Activated naive CD8-positive, alpha-beta T cell treated with anti-CD3 and anti-CD28 coated beads, Interleukin-2, amount 50 U/mL, for 24 hours (primary cell): ENCODE measurements at places on chromosomes 13 and 19.

DNA sequence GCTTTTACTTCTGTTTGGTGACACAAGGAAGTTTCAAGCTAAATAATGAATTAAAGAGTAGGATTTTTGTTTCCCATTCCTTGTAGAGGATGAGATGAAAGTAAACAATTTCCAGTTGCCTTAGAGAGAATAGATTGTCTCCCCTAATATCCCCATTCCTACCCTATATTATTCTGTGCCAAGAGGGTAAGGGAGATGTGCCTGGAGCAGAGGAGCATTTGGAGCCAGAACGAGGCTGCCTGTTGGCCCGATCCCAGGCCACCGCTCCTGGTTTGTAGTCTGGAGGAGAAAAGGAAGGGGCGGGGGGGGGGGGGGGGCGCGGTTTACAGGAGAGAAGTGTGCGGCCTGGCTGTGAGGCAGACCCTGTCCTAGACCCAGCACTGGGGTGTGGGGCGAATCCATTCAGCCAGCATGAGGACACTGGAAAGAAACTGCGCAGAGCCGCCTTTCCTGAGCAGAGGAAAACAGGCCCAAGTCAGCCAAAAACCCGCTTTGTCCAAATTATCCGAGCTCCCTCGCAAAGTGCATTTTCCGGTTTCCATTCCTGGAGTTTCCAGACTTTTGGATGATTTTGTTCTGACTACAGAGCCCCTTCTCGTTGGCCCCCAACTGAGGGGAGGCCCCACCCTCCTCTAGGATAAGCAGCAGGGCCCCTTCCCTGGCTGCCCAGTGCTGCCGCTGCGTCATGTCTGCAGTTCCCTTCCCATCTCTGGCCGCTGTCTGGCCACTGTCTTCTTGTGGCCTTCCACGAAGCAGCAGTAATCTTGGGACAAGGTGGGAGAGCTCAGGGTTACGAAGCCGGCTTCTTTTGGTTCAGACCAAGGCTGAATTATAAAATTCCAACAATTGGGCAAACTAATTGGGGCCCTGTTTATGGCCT is 23.0 kb downstream of the NFIX start:
- no peak for DNase-seq

GRCh38 chr13:33051632-33052031 is 35.4 kb downstream of the KL start:
- no peak for DNase-seq

DNA sequence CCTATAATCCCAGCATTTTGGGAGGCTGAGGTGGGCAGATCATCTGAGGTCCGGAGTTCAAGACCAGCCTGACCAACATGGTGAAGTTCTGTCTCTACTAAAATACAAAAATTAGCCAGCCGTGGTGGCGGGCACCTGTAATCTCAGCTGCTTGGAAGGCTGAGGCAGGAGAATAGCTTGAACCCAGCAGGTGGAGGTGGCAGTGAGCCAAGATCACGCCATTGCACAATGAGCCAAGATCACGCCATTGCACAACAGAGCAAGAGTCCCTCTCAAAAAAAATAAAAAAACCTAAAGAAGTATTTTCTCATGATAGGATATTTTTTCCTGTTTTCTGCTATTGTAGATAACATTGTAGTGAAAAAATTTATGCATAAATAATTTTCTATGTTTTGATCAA is 13.3 kb downstream of the IFT88 start:
- no peak for DNase-seq

GRCh38 chr19:11378319-11379189 is 4.1 kb downstream of the SWSAP1 start:
- DNase-seq = peak; percentile 29

GRCh38 chr13:20431080-20431479 is 94.6 kb downstream of the CRYL1 start:
- no peak for DNase-seq

DNA sequence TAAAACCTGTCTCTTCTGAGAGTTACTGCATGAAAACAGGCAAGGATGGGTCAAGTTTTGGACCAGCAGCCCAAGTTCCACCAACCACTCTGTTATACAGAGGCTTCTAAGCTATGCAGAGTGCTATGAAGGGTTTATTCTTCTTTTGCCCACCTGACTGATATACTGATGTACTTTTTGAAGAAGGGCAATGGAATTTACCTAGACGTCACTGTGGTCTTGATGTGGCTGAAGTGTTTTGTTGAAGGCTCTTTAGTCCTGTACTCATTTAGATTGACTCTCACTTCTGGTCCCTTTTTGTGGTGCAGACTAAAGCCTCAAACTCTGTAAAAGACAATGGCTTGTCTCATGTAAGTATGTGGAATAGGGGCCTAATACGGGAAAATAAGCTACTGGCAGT is 92.0 kb downstream of the DGKH start:
- no peak for DNase-seq

DNA sequence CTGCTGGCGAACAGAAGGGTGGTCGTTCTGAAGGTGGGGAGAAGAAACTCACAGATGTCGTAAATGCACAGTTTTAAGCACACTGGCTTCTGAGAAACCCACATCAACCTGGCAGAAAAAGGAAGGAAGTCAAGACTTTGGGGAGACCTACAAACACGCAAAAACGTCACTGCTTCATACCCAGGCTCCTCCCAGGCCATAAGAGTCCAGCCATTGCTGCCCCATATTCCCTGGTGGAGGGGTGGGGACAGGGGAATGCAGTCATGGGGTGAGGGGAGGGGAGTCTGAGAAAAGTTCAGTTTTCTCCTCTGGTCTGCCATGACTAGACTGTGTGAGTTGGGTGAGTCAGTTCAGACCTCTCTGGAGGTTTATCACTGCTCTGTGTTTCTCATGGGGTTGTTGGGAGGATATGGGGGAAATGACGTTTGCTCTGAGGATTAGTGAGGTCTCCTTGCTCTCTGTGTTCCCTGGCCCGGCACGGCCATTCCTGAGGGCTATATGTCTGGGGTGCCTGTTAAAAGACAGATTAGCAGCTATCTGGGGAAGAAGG is 139.0 kb downstream of the FLT1 start:
- no peak for DNase-seq

DNA sequence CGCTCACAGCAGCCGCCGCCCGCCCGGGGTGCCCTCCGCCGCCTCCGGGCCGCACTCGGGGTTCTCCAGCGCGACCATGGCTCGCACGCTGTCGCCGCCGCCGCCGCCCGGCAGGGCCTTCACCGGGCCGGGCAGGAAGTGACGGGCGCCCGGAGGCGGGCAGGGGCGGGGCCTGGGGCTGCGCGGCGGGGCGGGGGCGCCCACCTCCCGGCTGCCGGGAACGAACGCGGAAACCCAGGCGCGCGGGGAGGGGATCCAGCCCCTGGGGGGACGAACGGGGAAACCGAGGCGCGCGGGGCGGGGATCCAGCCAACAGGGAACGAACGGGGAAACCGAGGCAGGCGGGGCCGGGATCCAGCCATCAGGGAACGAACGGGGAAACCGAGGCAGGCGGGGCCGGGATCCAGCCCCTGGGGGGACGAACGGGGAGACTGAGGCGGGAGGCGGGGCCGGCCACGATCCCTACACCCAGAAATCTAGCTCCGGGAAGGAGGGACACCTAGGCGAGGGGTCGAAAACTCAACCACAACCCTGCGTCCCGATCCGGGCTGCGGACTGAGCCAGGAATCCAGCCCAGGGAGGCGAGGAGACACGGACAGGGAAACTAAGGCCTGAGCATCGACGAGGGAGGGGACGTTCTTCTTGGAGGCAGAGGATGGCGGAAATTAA is at the start of gene R3HDM4:
TSS of gene R3HDM4 (minus strand) at position 140 of the 669 bp plus-strand sequence. CDS start at position 78, 62 bp downstream.
- DNase-seq = peak; percentile 90

DNA sequence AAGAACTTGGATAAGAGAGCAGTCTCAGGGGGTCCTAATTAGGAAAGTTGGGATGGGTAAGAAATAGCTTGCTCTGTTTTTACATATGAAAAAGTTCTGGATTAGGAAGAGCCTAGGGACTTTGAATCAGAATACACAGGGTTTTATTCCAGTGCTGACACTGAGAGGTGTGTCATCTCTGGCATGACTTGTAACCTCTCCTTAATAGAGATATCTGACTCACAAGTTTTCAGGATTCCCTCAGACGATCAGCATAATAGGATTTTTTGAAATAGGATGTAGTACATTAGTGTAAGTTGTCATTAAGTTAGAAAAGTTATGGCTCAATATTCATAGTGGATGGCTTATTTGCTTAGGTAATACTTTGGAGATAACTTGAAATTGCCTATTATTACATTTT is 555.2 kb upstream of the MIR17HG start:
- no peak for DNase-seq

GRCh38 chr13:80072231-80072630 is 268.7 kb downstream of the SPRY2 start:
- no peak for DNase-seq

DNA sequence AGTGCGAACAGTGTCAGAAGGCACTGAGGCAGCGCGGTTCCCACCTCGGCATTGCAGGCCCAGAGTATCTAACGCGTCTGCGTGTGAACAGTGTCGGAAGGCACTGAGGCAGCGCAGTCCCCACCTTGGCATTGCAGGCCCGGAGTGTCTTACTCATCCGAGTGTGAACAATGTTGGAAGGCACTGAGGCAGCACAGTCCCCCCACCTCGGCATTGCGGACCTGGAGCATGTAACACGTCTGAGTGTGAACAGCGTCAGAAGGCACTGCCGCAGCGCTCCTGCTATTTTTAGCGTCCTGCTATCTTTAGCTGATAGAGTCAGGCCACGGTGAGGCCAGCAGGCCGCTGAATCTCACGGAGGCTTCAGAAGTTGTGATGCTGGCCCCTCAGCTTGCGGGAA is 39.6 kb downstream of the ATP11A start:
- no peak for DNase-seq

GRCh38 chr13:24151864-24152263 is 8.7 kb upstream of the SPATA13 start:
- no peak for DNase-seq
